ENCODE measurements at places on chromosomes 13 and 19.

- DNase-seq: no peak
These were observed 292.2 kb downstream of the MZT1 start for GRCh38 chr13:72435251-72435650.

DNA sequence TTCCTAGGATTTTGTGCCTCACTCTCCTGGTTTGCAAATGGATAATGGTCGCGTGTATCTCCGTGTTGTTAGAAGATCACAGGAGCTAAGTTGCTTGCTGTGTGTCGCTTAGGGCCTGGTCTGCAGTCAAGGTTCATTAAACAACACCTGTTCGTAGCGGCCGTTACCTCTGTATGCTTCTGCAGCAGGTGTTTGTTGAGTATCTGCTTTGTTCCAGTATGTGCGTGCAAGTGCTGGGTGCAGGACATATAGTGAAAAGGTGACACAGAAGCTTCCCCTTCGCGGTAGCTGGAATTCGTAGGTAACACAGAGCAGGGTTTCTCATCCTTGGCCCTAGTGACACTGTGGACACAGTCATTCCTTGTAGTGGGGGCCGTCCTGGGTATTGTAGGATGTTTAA is 5.4 kb downstream of the MED25 start:
- no peak for DNase-seq

DNA sequence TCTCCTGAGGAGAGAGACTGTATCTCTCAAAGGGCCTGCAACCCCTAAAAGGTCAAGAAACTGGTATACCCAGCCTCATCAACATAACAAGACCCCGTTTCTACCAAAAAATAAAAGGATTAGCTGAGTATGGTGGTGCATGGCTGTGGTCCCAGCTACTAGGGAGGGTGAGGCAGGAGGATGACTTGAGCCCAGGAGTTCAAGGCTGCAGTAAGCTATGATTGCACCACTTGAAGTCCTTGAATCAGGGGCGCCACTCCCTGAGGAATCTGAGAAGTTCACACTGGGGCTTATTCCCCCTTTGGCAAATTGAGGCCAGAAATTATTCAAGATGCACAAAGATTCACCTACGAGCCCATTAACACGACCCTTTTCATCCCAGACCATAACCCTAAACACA is 83.0 kb downstream of the TSHZ3 start:
- DNase-seq: no peak

DNA sequence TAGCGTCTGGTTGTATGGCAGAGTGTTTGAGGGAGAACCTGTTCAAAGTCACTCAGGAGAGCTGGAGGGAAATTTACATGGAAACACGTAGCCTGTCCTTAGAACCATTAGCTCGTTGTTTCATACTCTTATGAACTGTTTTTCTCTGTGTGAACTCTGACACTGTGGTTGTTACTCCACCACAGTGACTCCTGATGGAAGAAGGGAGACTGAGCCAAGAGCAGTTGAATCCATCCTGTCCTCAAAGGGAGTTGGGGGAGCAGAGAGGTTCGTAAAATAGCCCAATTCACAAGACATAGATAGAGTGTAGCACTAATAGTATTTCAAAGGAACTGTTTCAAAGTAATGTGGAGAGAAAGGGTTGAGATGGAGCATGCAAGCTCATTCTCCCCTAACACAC is 964.8 kb downstream of the PCDH9 start:
- DNase-seq: no peak

DNA sequence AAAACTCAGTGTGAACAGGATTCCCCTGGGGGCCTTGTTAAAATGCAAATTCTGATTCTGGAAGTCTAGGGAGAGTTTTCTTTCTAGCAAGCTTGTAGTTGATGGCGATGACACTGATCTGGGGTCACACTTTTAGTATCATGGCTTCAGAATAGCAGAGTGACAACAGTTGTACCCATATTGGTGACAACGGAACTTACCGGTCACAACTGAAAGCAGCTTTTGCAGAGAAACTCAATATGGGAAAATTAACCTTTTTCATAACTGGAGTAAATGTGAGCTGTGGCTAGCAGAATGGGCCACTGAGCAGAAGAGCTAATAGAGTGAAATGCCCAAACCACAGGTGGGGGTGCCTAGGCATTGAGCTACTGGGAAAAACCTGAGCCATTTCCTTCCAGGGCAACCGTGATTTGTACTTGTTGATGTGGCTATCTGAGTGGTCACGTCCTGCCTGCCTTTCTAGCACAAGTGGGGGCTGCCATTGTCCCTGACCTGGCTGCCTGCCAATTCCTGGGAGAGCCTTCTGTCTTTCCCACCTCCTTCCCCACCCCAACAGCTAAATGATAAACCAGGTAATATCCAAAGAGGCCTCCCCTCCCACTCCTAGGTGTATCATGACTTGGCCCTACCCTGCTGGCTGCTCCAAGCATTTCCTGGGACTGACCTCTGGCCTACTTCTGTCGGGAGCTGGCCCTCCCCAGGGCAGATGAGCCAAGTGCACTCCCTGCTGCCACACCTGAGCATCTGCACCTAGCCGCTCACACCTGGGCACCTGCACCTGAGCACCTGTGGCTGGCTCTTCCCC is 1.7 kb upstream of the SLC10A2 start:
- DNase-seq: no peak

GRCh38 chr19:34189917-34190425 is 17.7 kb downstream of the LSM14A start:
- no peak for DNase-seq

- no peak for DNase-seq
These were observed 706 bp downstream of the P2RY11 start for GRCh38 chr19:10112037-10112761.

DNA sequence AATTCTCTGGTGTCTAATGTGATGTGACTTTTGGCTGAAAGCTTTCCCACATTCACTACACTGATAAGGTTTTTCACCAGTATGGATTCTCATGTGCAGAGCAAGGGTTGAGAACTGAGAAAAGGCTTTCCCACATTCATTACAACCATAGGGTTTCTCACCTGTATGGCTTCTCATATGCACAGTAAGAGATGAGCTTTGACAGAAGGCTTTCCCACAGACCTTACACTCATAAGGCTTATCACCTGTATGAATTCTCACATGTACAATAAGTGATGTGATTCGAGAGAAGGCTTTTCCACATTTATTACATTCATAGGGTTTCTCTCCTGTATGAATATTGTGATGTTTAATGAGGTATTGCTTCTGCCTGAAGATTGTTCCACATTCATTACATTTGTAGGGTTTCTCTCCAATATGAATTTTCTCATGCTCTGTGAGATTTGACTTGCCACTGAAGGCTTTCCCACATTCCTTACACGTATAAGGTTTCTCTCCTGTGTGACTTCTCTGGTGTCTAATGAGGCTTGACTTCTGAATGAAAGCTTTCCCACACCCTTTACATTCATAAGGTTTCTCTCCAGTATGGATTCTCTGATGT is 14.0 kb downstream of the ZNF260 start:
- no peak for DNase-seq

GRCh38 chr13:25489238-25489637 is 117.5 kb downstream of the ATP8A2 start:
- peak; percentile 15 for DNase-seq

GRCh38 chr19:46487178-46487801 is 8.4 kb downstream of the PNMA8B start:
- peak; percentile 36 for DNase-seq

DNA sequence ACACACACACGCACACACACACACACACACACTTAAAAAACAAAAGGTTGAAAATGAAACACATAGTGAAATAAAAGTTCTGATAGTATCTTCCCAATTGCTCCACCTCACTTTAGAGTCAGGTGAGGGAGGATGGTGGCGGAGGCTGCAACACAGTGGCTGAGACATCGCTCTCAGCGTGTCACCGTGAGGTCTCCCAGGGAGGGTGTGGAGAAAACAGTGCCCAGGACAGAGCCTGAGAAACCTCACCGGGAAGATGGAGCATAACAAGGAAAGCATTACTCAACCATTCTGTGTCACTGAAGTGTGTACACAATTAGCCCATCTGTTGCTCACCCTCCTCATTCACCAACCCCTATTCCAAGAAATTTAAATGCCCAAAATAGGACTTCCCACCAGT is 111.4 kb upstream of the USP29 start:
- no peak for DNase-seq

- no peak for DNase-seq
These were observed 6.0 kb downstream of the SHFL start for GRCh38 chr19:10091895-10092641.

DNA sequence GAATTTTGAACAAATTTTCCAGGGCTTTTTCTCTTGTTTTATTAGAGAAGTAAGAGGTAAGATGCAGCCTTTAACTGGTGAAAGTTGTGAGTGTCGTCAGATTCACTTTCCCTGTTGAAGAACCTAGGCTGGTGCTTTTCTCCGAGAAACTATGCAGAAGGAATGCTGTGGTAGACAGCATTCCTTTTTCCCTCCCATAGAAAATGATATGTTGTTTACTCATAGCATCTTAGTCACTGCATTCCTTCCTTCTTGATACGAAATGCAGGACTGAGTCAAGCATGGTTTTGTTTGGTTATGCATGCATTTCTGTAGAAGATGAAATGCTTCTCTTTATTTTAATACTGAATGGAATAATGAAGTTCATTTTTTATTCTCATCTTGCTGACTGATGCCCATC is 3.4 kb downstream of the ITGBL1 start:
- DNase-seq: peak; percentile 94

DNA sequence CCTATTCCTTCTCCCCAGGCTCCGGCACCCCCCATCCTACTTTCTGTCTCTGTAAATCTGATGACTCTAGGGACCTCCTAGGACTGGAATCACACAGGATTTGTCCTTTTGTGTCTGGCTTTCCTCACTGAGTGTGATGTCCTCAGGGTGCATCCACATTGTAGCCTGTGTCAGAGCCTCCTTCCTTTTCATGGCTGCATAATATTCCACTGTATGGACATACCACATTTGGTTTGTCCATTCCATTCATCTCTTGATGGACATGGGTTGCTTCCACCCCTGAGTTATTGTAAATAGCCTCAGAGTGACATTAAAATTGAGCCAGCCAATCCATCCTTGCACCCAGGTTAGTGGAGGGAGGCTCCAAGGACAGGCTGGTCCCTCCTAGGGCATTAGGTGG is 22.8 kb upstream of the NMRK2 start:
- DNase-seq: no peak

GRCh38 chr13:113526466-113527220 is 36.1 kb upstream of the DCUN1D2 start:
- DNase-seq: no peak

GRCh38 chr19:389255-389934 is 19.6 kb downstream of the C2CD4C start:
- no peak for DNase-seq

DNA sequence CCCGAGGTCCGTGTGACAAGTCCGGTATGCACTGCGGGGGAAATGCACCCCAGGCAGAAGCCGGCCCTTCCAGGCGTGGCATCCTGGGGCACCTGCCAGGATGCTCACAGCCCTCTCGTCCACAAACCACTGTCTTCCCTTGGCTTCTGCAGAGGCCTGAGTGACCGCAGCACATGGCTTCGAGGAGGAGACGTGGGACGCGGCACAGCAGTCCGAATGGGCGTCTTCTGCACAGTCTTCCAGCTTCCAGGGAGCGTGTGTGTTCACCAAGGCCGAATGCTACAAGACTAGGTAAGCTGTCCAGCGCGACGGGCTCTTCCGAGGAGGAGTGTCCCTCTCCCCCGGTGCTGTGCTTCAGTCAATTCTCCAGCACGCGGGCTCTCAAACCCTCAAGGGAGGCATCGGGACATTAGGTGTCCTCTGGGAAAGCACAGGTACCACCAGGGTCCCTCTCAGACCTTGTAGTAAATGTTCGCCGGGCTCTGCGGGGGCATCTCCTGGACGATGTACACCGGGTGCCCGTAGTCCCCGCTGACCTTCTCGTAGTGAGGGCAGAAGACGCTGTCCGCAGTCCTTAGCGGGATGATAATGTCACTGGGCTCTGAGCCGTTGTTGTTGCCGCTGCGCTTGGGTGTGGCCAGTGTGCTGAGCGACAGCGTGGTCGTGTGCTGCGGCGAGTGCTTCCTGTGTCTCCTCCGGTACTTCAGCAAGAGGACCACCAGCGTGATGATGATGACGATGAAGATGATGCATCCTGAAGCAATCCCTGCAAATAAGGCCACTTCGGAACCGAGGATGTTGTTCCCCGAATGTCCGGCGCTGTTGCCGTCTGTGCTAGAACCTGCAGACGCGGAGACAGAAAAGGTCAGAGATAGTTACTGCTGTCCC is 42.6 kb downstream of the EFNB2 start:
- no peak for DNase-seq

GRCh38 chr19:18735752-18736151 is 52.3 kb downstream of the CRTC1 start:
- no peak for DNase-seq

- DNase-seq: no peak
These were observed 1574.2 kb downstream of the EFNB2 start for GRCh38 chr13:104961246-104961645.

DNA sequence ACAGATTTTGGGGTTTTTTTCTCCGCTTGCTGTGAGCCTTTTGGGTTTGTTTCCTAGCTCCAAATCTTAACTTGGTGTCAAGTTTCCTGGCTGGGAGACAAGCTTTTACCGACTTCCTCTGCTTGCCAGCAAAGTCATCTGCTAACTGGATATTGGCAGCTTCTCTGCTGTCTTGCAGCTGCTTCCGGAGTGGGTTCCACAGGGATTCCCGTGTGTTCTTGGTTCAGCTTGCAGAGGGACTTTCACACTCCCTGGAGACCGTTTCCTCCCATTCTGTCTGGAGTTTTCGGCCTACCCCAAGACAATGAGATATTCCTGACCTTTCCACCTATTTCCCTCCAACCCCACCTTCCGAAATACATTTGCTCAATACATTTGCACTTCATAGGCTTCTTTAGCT is 2.2 kb upstream of the COLGALT1 start:
- peak; percentile 95 for DNase-seq

DNA sequence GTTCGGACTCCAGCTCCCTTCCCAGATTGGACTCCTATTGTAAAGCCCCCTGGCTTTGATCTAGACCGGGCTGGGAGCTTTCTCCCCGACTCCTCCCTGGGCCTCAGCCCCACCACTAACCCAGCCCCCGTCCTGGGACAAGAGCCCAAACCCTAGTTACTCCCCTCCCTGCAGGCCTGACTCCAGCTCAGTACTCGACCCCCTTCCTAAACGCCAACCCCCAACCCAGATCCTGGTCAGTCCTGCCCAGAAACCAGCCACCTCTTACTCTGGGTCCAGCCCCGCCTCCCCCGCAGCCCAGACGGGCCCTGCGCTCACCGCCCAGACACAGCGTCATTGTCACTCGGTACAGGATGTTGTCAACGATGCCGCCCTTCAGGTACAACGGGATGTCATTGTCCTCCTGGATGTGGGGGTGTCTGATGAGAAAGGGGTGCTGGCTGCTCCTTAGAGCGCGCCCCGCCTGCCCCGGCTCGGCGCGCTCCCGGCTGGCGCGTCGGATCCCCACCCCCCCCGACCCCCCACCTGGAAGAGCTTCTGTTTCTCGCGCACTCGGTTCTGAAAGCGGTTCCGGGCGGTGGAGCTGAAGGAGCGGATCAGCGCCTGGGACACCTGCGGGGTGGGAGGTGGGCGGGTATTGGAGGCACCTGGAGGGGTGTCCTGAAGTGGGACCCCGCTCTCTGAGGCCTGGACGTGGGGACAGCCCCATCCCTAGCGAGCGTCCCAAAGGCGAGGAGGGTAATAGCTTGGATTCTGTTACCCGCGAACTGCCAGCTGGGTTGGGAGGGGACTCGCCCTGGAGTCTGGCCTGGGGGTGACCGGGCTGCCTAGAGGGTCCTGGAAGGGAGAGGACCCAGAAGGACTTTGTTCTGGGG is 866 bp downstream of the COX7A1 start:
- DNase-seq: no peak

- no peak for DNase-seq
These were observed 3.2 kb downstream of the KLK2 start for GRCh38 chr19:50876456-50876855.
